ENCODE measurements at places on chromosomes 7 and 10.
A peak's percentile ranks its signal among the peaks of the same experiment; 100 is the strongest.

DNA sequence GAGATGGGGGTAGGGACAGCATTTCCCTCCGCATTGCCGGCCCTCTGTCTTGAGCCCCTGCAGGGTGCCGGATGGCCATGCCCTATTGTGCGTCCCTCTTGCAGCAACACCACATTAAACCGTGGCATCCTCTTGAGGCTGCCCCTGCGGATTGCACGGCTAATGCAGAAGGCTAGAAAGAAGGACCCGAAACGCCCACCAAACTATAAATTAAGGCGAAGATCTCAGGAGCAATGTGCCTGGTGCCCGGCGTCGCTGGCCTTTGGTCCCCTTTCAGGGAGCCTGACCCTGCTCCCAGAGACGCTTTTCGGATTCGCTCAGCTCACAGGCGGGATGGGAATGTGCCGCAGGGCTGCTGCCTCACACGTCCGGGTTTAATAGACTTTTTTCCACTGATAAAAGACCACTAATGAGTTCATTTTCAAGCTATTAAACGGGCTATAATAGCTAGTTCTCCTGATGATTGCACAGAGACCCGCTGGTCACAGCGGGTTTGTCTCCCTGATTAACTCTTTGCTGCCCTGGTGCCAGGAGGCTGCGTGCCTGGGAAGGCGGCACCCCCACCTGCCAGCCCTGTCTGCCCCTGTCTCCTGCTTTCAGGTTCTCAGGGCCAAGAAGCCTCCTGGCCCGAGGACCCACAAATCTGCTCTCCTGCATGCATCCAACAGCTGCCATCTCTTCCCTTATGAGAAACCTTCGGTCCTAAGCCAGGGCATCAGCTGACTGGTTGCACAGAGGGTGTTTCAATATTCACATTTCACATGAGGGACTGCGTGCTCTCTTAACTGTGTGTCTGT, 128.3 kb downstream of the ADARB2 start:
- DNase-seq, result no peak

- DNase-seq, result no peak
These were observed 128.3 kb downstream of the NEBL start for GRCh38 chr10:20768843-20769242.

DNA sequence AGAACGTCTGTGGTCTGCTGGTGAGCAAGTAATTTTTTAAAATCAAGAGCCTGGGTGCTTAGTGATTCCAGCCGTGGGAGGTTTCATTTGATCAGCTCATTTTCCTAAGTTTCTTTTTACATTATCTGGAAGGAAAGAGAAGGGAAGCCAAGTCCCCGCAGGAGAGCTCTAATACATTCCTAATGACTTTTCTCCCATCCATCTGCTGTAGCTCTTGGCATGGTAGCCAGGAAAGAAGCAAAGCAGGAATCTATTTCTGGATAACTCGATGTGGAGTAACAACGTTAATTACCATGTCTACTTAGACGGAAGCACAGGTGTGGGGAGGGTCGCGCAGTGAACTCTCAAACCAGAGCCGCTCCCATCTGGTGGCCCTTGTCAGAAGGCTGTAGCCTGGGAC, 121.9 kb downstream of the PAXIP1 start:
- DNase-seq, result no peak

DNA sequence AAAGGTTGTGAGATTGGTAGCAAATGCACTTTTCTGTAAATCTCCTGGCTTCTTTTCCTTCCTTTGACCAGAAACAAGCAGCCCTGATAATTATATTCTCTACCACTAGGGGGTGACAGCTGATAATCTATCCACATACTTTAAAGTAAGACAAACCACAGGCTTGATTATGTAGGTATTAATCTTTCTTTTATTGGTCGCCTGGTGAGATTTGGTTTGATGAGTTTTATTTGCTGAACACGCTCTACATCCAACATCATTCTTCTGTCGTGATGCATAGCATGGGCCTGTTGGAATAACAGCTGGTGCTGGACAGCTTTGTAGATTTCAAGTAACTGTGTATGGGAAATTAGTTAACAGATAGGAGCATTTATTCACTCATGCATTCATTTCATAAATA, 63.5 kb downstream of the ZNF365 start:
- peak; percentile 48 for DNase-seq

DNA sequence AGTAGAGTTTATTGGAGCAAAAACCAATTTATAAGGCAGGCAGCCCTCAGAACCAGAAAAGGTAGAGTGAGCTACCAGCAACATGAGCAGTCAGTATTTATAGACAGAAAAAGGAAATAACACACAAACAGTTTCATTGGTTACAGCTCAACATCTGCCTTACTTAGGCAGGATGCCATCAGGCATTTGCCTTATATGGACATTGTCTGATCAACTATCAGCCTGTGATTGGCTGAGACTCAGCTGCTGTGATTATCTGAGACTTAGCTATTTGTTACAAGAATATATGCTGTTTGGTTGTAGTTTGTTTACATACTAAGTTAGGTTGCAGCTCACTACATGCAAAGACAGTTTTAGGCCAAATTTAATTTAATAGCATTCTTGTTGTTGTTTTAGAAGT, 60.4 kb upstream of the CDK1 start:
- no peak for DNase-seq
